Epithelial cell of proximal tubule (primary cell): ENCODE measurements at places on chromosomes 5 and 9. TPM values are rescaled to one million over a fixed set of nuclear protein-coding genes. Genes with fewer than 3 reads are reported as not detected.

OR1Q1 gene
- total RNA-seq, result not detected in 2 replicates

SLC34A3 gene
- total RNA-seq, result 0.07 TPM in 1 of 2 replicates, not detected in the other

CRHBP gene
- 0.94 TPM in 1 of 2 replicates, not detected in the other for total RNA-seq

DMGDH gene
- 0.80 and 1.9 TPM in 2 replicates for total RNA-seq

ZBED3 gene
- total RNA-seq, result 3.3 and 5.1 TPM in 2 replicates

LCP2 gene
- total RNA-seq, result not detected in 2 replicates

PNPLA7 gene
- total RNA-seq, result under 0.01 and 0.06 TPM in 2 replicates

PCDHA4 gene
- total RNA-seq, result 1.6 TPM in 1 of 2 replicates, not detected in the other

LAMC3 gene
- 0.14 and 0.29 TPM in 2 replicates for total RNA-seq

GOLM1 gene
- total RNA-seq, result 109 and 112 TPM in 2 replicates
